ENCODE measurements at places on chromosomes 4 and X. TPM values are rescaled to one million over a fixed set of nuclear protein-coding genes. Genes with fewer than 3 reads are reported as not detected.

ZAR1 gene
- 0.27 TPM for total RNA-seq

DNA sequence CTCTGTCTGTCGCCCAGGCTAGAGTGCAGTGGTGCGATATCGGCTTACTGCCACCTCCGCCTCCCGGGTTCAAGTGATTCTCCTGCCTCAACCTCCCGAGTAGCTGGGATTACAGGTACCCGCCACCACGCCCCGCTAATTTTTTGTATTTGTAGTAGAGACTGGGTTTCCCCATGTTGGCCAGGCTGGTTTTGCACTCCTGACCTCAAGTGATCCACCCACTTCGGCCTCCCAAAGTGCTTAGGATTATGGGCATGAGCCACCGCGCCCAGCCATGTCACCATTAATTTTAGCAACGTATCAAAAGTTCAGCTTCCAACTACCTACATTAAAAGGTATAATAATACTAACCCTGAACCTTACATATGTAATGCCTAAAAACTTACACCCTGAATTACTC lies 940 bp upstream of the UTP3 start:
- DNase-seq: no peak
- peaks cover 4% of the 10 kb centered on the region for H3K36me3 ChIP-seq
- peaks cover 37% of the 10 kb centered on the region for H3K4me1 ChIP-seq
- H3K27me3 ChIP-seq: no peaks in the 10 kb centered on the region
- H3K4me3 ChIP-seq: peak overlapping the region; percentile 95
- peak overlapping the region; percentile 98 for H3K27ac ChIP-seq

GRCh38 chr4:141246683-141247429 lies 26.2 kb downstream of the ZNF330 start:
- H3K27me3 ChIP-seq: no peaks in the 10 kb centered on the region
- no peak overlapping the region for H3K4me3 ChIP-seq
- no peak for DNase-seq
- H3K36me3 ChIP-seq: no peaks in the 10 kb centered on the region
- H3K27ac ChIP-seq: no peak overlapping the region
- no peaks in the 10 kb centered on the region for H3K4me1 ChIP-seq

GRCh38 chr4:87045234-87045558 lies 110.4 kb downstream of the AFF1 start:
- H3K27me3 ChIP-seq: no peaks in the 10 kb centered on the region
- H3K4me1 ChIP-seq: peaks cover 37% of the 10 kb centered on the region
- no peak for DNase-seq

DNA sequence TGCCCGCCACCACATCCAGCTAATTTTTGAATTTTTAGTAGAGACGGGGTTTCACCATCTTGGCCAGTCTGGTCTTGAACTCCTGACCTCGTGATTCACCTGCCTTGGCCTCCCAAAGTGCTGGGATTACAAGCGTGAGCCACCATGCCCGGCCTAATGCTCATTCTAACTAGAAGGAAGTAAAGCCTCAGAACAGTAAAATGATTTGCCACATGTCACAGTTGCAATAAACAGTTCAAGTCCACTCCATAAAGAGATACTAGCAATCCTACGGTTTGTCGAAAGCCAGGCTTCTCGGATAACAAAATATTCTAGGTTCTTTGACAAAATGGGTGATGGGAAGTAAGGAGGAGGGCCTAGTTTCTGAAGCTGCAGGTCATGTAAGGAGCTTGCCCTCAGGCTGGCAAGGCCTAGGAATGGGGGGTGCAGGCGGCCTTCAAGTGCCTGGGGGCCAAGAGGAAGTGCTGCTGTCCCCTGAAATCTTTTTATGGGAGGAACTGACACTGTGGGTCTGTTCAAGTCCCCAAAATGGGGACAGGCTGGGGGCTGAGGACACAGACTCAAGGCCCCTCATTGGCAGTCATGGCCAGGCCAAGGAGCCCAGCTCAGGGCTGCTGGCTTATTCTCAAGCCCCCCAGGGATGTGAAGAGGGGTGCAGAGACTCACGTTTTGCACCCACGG lies 31.8 kb upstream of the ACSL1 start:
- no peaks in the 10 kb centered on the region for H3K36me3 ChIP-seq
- no peak for DNase-seq
- H3K4me3 ChIP-seq: no peak overlapping the region
- no peaks in the 10 kb centered on the region for H3K4me1 ChIP-seq
- no peaks in the 10 kb centered on the region for H3K27me3 ChIP-seq

- H3K4me1 ChIP-seq: peaks cover 55% of the 10 kb centered on the region
- H3K36me3 ChIP-seq: peaks cover 13% of the 10 kb centered on the region
- DNase-seq: peak; percentile 54
- H3K27ac ChIP-seq: peak overlapping the region; percentile 99
- H3K27me3 ChIP-seq: no peaks in the 10 kb centered on the region
Observed at GRCh38 chrX:16869393-16870094, 618 bp downstream of the RBBP7 start.

GAGE1 gene
- not detected for total RNA-seq

IQSEC2 gene
- total RNA-seq: 1.7 TPM

GRCh38 chr4:52861879-52862616 lies at the start of gene RASL11B:
Gene RASL11B, plus strand, starts transcription at chr4:52862317. Its CDS starts 191 bp downstream, at chr4:52862508.
- H3K36me3 ChIP-seq: peaks cover 16% of the 10 kb centered on the region
- peaks cover 35% of the 10 kb centered on the region for H3K27me3 ChIP-seq
- H3K4me3 ChIP-seq: peak within 1 kb of the TSS; percentile 86

ARHGEF38 gene
- not detected for total RNA-seq

UXT gene
- total RNA-seq: 93.7 TPM

DAPP1 gene
- not detected for total RNA-seq

C4orf36 gene
- total RNA-seq: 3.2 TPM

DNA sequence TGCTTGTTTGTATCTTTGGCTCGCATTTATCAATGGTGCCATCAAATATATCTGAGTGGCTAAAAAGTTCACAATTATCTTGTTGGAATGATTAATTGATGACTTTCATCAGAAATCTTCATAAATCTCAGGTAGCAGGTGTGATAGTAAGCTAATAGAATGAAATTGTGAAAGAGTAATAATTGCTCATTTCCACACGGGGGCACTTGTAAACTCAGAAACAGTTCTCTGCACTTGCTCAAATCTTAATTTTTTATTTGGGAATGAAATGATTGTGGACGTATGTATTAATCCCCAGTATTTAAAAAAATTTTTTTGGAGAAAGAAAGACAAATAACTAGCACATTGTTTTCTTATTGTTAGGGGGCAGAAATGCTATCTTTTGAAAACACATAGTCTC lies 132.8 kb downstream of the DTHD1 start:
- DNase-seq: no peak
- H3K4me1 ChIP-seq: peaks cover 6% of the 10 kb centered on the region
- H3K4me3 ChIP-seq: no peak overlapping the region
- no peak overlapping the region for H3K27ac ChIP-seq
- H3K36me3 ChIP-seq: no peaks in the 10 kb centered on the region
- H3K27me3 ChIP-seq: peaks cover 3% of the 10 kb centered on the region

DNA sequence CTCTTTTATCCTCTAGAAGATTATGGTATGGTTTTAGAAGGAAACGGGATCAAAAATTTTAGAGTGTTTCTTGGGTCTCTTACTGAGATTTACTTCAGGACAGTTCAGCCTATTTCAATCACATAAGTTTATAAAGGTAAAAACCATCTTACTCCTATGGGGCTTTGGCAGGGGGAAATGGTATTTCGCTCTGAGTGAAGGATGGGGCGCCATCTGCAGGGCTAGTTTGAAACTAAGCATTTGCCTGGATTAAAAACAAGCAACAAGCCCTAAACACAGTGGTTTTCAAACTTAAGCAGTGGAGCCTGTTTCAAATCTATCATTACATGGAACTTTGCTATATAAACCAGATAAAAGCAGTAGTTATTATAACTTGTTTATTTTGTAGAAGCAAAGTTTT lies 361.5 kb upstream of the FMR1 start:
- no peaks in the 10 kb centered on the region for H3K36me3 ChIP-seq
- no peak overlapping the region for H3K4me3 ChIP-seq
- no peak overlapping the region for H3K27ac ChIP-seq
- no peaks in the 10 kb centered on the region for H3K4me1 ChIP-seq
- no peaks in the 10 kb centered on the region for H3K27me3 ChIP-seq

BEX2 gene
- total RNA-seq: 19.2 TPM

DNA sequence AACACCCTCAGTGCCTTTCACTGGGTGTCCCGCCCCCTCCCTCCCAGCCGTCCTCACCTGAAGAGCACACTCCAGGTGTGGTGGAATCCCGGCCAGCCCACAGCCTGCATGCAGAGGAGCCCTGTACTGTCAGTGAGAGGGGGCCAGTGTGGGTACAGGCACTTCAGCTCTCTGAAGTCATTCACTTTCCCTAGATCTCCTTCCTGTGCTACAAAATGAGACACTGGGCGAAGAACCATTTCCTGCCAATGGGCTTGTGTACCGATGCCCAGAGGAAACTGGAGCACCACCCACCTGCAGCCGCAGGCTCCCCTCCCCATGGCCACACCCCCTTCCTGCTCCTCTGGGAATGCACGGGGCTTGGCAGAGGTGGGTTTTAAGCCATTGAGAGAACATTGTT lies 73.9 kb upstream of the C4orf50 start:
- no peaks in the 10 kb centered on the region for H3K36me3 ChIP-seq
- no peak for DNase-seq
- H3K4me1 ChIP-seq: peaks cover 17% of the 10 kb centered on the region
- H3K27ac ChIP-seq: no peak overlapping the region
- no peak overlapping the region for H3K4me3 ChIP-seq

GRCh38 chr4:21209860-21210259 lies 509.6 kb downstream of the PACRGL start:
- no peaks in the 10 kb centered on the region for H3K36me3 ChIP-seq
- peaks cover 15% of the 10 kb centered on the region for H3K27me3 ChIP-seq
- no peak for DNase-seq

- H3K27ac ChIP-seq: no peak overlapping the region
- no peaks in the 10 kb centered on the region for H3K36me3 ChIP-seq
- peaks cover 26% of the 10 kb centered on the region for H3K4me1 ChIP-seq
Observed at GRCh38 chr4:3652586-3652985, 113.6 kb upstream of the ADRA2C start.

SERPINA7 gene
- not detected for total RNA-seq

GRCh38 chrX:154019061-154019621 lies 561 bp downstream of the IRAK1 start:
- H3K27me3 ChIP-seq: peaks cover 2% of the 10 kb centered on the region
- DNase-seq: no peak
- peak overlapping the region; percentile 92 for H3K27ac ChIP-seq
- H3K4me3 ChIP-seq: peak overlapping the region; percentile 81

SH3TC1 gene
- total RNA-seq: 2.7 TPM

MBTPS2 gene
- 14.6 TPM for total RNA-seq

SLC25A31 gene
- not detected for total RNA-seq

GRCh38 chrX:110699109-110699508 lies 96.5 kb downstream of the CHRDL1 start:
- no peak overlapping the region for H3K27ac ChIP-seq
- no peaks in the 10 kb centered on the region for H3K4me1 ChIP-seq
- H3K36me3 ChIP-seq: no peaks in the 10 kb centered on the region
- DNase-seq: no peak
- no peak overlapping the region for H3K4me3 ChIP-seq
- H3K27me3 ChIP-seq: no peaks in the 10 kb centered on the region

- no peak overlapping the region for H3K27ac ChIP-seq
- H3K27me3 ChIP-seq: peaks cover 4% of the 10 kb centered on the region
- no peaks in the 10 kb centered on the region for H3K4me1 ChIP-seq
- no peaks in the 10 kb centered on the region for H3K36me3 ChIP-seq
Observed at GRCh38 chrX:107360788-107361360, 88.6 kb upstream of the FRMPD3 start.

TMPRSS11F gene
- not detected for total RNA-seq

- no peaks in the 10 kb centered on the region for H3K27me3 ChIP-seq
- peaks cover 19% of the 10 kb centered on the region for H3K4me1 ChIP-seq
- H3K4me3 ChIP-seq: no peak overlapping the region
- no peak for DNase-seq
Observed at GRCh38 chrX:55484948-55485347, 4.7 kb downstream of the USP51 start.

SLC25A14 gene
- 18.5 TPM for total RNA-seq

GRCh38 chr4:185867770-185868169 lies 55.8 kb upstream of the SORBS2 start:
- H3K36me3 ChIP-seq: no peaks in the 10 kb centered on the region
- no peak overlapping the region for H3K27ac ChIP-seq
- H3K27me3 ChIP-seq: no peaks in the 10 kb centered on the region
- DNase-seq: no peak
- peaks cover 24% of the 10 kb centered on the region for H3K4me1 ChIP-seq

SNCA gene
- total RNA-seq: 29.6 TPM

DNA sequence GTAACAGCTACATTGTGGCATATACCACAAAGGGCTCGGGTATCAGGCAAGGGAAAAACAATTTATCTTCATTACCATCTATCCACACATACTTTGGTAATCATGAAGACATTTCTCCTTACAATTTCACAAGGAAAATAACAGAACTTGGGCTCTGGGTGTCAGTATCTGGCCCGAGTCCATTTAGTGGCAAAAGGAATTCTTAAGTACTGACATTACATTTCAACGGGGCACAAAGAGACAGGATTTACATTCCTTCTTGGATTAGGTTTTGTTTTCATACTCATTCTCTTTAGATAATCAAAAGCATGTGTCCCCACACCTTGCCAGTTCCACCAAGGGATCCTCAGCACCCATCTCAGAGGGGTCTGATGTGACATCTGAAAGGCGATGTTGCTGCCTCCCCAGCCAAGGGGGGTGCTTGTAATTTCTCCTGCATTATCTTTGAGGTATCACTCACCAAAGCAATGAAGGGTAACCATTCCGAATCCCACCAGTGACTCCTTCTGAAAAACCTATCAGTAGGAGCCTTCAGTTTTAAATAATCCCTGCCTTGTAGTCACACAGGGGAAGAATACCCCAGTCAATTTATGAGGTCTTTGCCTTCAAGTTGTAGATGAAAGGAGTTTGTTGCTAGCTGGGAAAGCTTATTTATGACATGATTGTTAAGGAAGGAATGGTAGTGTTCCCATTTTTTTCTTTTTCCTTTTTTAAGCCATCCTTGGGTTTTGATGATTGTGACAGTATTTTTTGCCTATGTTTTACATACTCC lies 118.6 kb downstream of the PALLD start:
- no peak overlapping the region for H3K4me3 ChIP-seq
- H3K27ac ChIP-seq: no peak overlapping the region
- peaks cover 9% of the 10 kb centered on the region for H3K4me1 ChIP-seq
- H3K36me3 ChIP-seq: no peaks in the 10 kb centered on the region

HMX1 gene
- 1.1 TPM for total RNA-seq

DNA sequence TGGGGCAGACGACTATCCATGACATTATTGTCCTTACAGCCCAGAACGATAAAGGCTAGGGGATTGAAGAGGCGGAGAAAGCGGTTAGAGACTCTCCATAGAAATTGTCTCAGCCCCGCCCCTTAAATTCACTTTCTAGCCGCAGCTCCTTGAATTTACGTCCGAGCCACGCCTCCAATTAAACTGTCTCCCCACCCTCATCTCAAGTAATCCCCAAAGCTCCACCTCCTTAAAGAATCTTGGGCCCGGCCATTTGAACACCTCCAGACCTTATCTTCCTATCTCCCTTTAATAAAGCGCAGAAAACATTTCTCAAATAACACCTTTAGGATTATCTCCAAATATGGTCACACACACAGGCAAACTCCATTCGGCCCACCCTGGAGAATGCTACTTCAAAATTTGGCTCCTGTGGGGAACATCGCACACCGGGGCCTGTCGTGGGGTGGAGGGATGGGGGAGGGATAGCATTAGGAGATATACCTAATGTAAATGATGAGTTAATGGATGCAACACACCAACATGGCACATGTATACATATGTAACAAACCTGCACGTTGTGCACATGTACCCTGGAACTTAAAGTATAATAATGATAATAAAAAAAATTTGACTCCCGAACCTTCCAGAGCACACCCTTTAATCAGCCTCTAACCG lies 7.2 kb upstream of the MAGIX start:
- H3K4me1 ChIP-seq: peaks cover 16% of the 10 kb centered on the region
- peak overlapping the region; percentile 92 for H3K4me3 ChIP-seq
- peaks cover 2% of the 10 kb centered on the region for H3K27me3 ChIP-seq
- H3K27ac ChIP-seq: peak overlapping the region; percentile 98
- H3K36me3 ChIP-seq: peaks cover 2% of the 10 kb centered on the region

FAM184B gene
- total RNA-seq: 0.16 TPM

Data from neural crest cell (in vitro differentiated cells).